ENCODE measurements at places on chromosomes 4 and X. TPM values are rescaled to one million over a fixed set of nuclear protein-coding genes. Genes with fewer than 3 reads are reported as not detected.

NPFFR2 gene
- 0.27 TPM for total RNA-seq

DCAF12L2 gene
- not detected for total RNA-seq

PRMT9 gene
- total RNA-seq, result 8.2 TPM

ITIH6 gene
- total RNA-seq, result not detected

H2BW2 gene
- total RNA-seq, result not detected

IQCM gene
- total RNA-seq, result not detected

AMOT gene
- total RNA-seq, result 0.16 TPM

SPANXB1 gene
- not detected for total RNA-seq

BTC gene
- not detected for total RNA-seq

GAGE1 gene
- total RNA-seq, result 608 TPM

DAPP1 gene
- total RNA-seq, result 2.2 TPM

MSANTD1 gene
- 0.09 TPM for total RNA-seq

GBA3 gene
- total RNA-seq, result 0.75 TPM

DNA sequence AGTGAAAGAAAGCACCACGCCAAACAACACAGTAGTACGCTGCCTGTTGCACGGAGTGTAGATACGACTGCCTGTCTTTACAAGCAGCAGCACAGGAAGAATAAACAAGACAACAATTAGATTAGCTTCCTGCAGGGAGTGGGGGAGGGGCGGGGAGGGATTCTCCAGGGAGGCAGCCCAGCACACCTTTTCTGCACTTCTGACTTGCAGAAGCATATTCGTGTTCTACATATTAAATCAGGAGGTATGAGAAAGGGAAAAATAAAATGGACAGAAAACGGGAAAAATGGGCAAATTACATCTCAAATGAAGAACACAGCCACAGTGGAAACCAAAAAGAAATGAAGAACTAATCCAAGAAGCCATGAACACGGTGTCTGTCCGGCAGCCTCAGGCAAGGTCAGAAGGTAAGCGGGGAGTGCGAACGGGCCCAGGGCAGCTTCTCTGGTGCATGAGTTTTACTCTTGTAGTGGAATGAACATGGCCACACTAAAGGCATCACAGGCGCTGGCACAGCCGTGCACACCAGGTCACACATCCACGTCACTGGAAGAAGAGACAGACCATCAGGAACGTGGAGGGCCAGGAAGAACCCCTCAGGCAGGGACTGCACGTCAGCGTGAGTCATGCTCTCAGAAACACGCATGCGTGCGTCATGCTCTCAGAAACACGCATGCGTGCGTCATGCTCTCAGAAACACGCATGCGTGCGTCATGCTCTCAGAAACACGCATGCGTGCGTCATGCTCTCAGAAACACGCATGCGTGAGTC, 20.1 kb upstream of the ADRA2C start:
- H3K4me3 ChIP-seq, result no peak overlapping the region
- peaks cover 12% of the 10 kb centered on the region for H3K27me3 ChIP-seq
- DNase-seq, result no peak
- no peak overlapping the region for H3K27ac ChIP-seq
- no peaks in the 10 kb centered on the region for H3K36me3 ChIP-seq
- H3K4me1 ChIP-seq, result no peaks in the 10 kb centered on the region

- H3K4me1 ChIP-seq, result no peaks in the 10 kb centered on the region
- H3K36me3 ChIP-seq, result no peaks in the 10 kb centered on the region
- no peak overlapping the region for H3K27ac ChIP-seq
Observed at GRCh38 chr4:160091631-160092030, 988.8 kb downstream of the RAPGEF2 start.

- DNase-seq, result no peak
Observed at GRCh38 chr4:147840838-147841738, 109.2 kb downstream of the ARHGAP10 start.

- H3K4me1 ChIP-seq, result no peaks in the 10 kb centered on the region
- H3K27ac ChIP-seq, result no peak overlapping the region
- no peaks in the 10 kb centered on the region for H3K27me3 ChIP-seq
- H3K4me3 ChIP-seq, result no peak overlapping the region
- H3K36me3 ChIP-seq, result no peaks in the 10 kb centered on the region
Observed at GRCh38 chr4:75327804-75328512, 186.2 kb downstream of the RCHY1 start.

GRCh38 chr4:4480685-4481398, 61.0 kb downstream of the STX18 start:
- no peak overlapping the region for H3K4me3 ChIP-seq
- H3K36me3 ChIP-seq, result no peaks in the 10 kb centered on the region
- H3K27me3 ChIP-seq, result no peaks in the 10 kb centered on the region
- H3K4me1 ChIP-seq, result no peaks in the 10 kb centered on the region
- H3K27ac ChIP-seq, result no peak overlapping the region

- no peak overlapping the region for H3K27ac ChIP-seq
- no peaks in the 10 kb centered on the region for H3K4me1 ChIP-seq
- H3K27me3 ChIP-seq, result no peaks in the 10 kb centered on the region
- no peak for DNase-seq
- no peak overlapping the region for H3K4me3 ChIP-seq
Observed at GRCh38 chrX:78619834-78620233, 39.3 kb downstream of the RTL3 start.

GRCh38 chr4:139243448-139244365, 36.3 kb downstream of the MGARP start:
- H3K4me3 ChIP-seq, result no peak overlapping the region
- H3K27ac ChIP-seq, result no peak overlapping the region
- no peaks in the 10 kb centered on the region for H3K36me3 ChIP-seq
- H3K4me1 ChIP-seq, result no peaks in the 10 kb centered on the region
- H3K27me3 ChIP-seq, result no peaks in the 10 kb centered on the region

GRCh38 chr4:136893573-136893972, 638.7 kb downstream of the PCDH18 start:
- DNase-seq, result no peak
- no peaks in the 10 kb centered on the region for H3K4me1 ChIP-seq
- no peak overlapping the region for H3K27ac ChIP-seq
- no peaks in the 10 kb centered on the region for H3K36me3 ChIP-seq
- no peak overlapping the region for H3K4me3 ChIP-seq

GRCh38 chr4:1218634-1219565, 30.0 kb downstream of the CTBP1 start:
- H3K27me3 ChIP-seq, result no peaks in the 10 kb centered on the region
- H3K27ac ChIP-seq, result no peak overlapping the region
- peaks cover 76% of the 10 kb centered on the region for H3K36me3 ChIP-seq
- no peak for DNase-seq
- H3K4me3 ChIP-seq, result no peak overlapping the region

DNA sequence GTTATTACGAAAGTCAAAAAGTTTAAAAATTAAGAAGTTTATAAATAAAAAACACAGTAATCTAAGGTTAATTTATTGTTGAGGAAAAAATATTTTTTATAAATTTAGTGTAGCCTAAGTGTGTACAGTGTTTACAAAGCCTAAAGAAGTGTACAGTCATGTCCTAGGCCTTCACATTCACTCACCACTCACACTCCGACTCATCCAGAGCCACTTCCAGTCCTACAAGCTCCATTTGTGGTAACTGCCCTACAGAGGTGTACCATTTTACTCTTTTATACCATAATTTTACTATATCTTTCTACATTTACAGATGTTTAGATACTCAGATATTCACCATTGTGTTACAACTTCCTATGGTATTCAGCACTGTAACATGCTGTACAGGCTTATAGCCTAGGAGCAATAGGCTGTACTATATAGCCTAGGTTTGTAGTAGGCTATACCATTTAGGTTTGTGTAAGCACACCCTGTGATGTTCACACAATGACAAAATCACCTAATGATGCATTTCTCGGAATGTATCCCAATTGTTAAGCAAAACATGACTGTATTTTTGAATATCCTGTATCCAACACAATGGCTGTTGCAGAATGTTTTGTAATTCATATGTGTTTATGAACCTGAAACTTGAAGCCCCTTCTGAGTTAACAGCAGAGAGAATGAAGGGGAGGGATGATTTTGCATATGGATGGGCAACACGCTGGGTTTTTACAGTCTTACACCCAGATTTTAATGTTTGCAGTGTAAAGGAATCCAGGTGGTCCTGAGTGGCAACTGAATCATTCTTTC, 3.1 kb downstream of the PPBP start:
- H3K27ac ChIP-seq, result no peak overlapping the region
- no peaks in the 10 kb centered on the region for H3K36me3 ChIP-seq
- H3K4me3 ChIP-seq, result no peak overlapping the region
- no peak for DNase-seq
- H3K27me3 ChIP-seq, result no peaks in the 10 kb centered on the region

GRCh38 chr4:152356428-152357034, 179.4 kb downstream of the FBXW7 start:
- no peaks in the 10 kb centered on the region for H3K36me3 ChIP-seq
- H3K27me3 ChIP-seq, result no peaks in the 10 kb centered on the region
- DNase-seq, result no peak

- no peaks in the 10 kb centered on the region for H3K27me3 ChIP-seq
- H3K36me3 ChIP-seq, result no peaks in the 10 kb centered on the region
- H3K4me1 ChIP-seq, result no peaks in the 10 kb centered on the region
- no peak overlapping the region for H3K27ac ChIP-seq
- DNase-seq, result no peak
Observed at GRCh38 chrX:100328351-100328750, 81.7 kb downstream of the PCDH19 start.

GRCh38 chr4:36854554-36854953, 390.0 kb upstream of the NWD2 start:
- no peak overlapping the region for H3K27ac ChIP-seq
- no peaks in the 10 kb centered on the region for H3K27me3 ChIP-seq
- H3K36me3 ChIP-seq, result no peaks in the 10 kb centered on the region
- DNase-seq, result no peak
- no peak overlapping the region for H3K4me3 ChIP-seq

- H3K27ac ChIP-seq, result no peak overlapping the region
- no peaks in the 10 kb centered on the region for H3K4me1 ChIP-seq
- no peak for DNase-seq
- H3K27me3 ChIP-seq, result no peaks in the 10 kb centered on the region
Observed at GRCh38 chrX:25295466-25295865, 279.7 kb upstream of the ARX start.

- H3K36me3 ChIP-seq, result no peaks in the 10 kb centered on the region
- no peak overlapping the region for H3K4me3 ChIP-seq
- 0 out of 2 replicates have a peak, but pooled peaks cover 3% of the 10 kb centered on the region for H3K27me3 ChIP-seq
- no peak overlapping the region for H3K27ac ChIP-seq
Observed at GRCh38 chr4:86876894-86877685, 15.1 kb downstream of the C4orf36 start.

- DNase-seq, result no peak
- H3K36me3 ChIP-seq, result peaks cover 8% of the 10 kb centered on the region
- no peak overlapping the region for H3K27ac ChIP-seq
- no peaks in the 10 kb centered on the region for H3K27me3 ChIP-seq
- H3K4me1 ChIP-seq, result no peaks in the 10 kb centered on the region
- H3K4me3 ChIP-seq, result no peak overlapping the region
Observed at GRCh38 chr4:98352396-98352795, 91.2 kb downstream of the RAP1GDS1 start.

GRCh38 chr4:4456816-4457578, 70.1 kb downstream of the NSG1 start:
- no peak for DNase-seq
- H3K36me3 ChIP-seq, result peaks cover 35% of the 10 kb centered on the region
- no peak overlapping the region for H3K27ac ChIP-seq
- H3K4me3 ChIP-seq, result no peak overlapping the region

DNA sequence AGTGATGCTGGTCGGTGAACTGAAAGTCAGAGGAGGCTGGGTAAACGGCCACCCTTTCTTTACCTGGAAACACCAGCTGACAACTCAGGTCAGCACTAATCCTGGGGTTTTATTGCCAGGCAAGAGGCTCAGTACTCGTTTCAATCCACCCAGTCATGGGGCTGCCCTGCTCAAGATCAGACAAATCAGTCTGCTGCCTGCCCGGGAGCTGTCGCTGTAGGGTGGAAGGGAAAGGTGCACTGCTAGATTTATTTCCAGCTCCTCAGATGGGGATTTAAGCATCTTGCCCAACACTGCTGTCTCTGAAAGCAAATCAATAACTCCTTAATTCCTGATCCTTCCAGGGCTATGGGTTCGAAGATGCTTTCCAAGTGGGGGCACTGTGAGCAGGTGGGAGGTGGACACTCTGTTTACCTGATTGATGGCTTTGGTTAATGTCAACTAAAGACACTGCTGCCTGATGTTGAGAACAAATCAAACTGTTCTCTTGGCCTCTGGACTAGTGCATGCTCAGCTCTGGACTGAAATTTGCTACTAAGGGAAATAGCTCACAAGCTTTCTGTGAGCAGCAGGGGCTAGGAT, 59.3 kb downstream of the PHKA2 start:
- H3K36me3 ChIP-seq, result peaks cover 33% of the 10 kb centered on the region
- H3K4me1 ChIP-seq, result no peaks in the 10 kb centered on the region
- no peaks in the 10 kb centered on the region for H3K27me3 ChIP-seq
- H3K27ac ChIP-seq, result no peak overlapping the region
- no peak overlapping the region for H3K4me3 ChIP-seq
- DNase-seq, result no peak

GRCh38 chr4:177131736-177132135, 177.9 kb upstream of the NEIL3 start:
- H3K4me3 ChIP-seq, result no peak overlapping the region
- DNase-seq, result no peak
- H3K4me1 ChIP-seq, result no peaks in the 10 kb centered on the region
- H3K27ac ChIP-seq, result no peak overlapping the region

DNA sequence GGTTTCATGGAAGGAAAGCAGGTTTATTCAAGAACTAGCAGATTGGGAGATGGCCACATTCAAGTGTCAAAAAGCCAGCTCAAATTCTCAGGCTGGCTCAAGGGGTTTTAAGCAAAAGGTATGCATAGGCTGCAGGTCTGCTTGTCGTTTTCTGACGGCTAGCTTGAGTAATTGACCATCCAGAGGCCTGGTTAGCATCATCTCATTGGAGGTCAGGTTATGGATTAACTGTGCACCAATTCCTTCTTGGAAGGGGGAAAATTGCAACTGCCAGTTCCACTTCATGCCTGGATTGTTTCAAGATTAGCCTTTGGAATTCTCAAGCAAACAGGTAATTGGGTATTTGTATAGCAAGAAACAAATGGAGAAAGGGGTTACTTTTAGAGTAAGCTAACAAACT, 62.1 kb downstream of the FUNDC1 start:
- H3K27me3 ChIP-seq, result no peaks in the 10 kb centered on the region
- H3K27ac ChIP-seq, result no peak overlapping the region
- no peaks in the 10 kb centered on the region for H3K36me3 ChIP-seq
- H3K4me1 ChIP-seq, result peaks cover 5% of the 10 kb centered on the region

- DNase-seq, result no peak
- H3K36me3 ChIP-seq, result no peaks in the 10 kb centered on the region
- no peak overlapping the region for H3K4me3 ChIP-seq
Observed at GRCh38 chr4:82128355-82128754, 245.4 kb downstream of the HNRNPD start.

- H3K27me3 ChIP-seq, result no peaks in the 10 kb centered on the region
- no peaks in the 10 kb centered on the region for H3K4me1 ChIP-seq
- H3K4me3 ChIP-seq, result no peak overlapping the region
- H3K27ac ChIP-seq, result no peak overlapping the region
Observed at GRCh38 chr4:120291541-120291940, 224.9 kb upstream of the MAD2L1 start.

DNA sequence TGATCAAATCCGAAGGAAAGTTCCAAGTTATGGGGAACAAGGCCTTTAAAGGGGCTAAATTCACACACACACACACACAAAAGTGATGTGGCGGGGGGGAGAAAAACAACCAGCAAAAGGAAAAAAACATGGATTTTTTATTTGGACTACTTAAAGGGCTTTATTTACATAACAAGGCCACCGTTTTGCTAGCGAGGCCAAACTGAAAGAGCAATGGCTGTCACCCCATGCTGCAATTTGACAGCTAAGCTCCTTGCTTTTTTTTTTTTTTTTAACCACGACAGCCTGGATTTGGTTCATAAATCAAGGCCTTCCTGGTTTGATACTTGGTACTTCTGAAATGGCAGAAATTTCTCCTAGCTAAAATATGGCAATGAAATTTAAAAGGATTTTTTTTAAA, 99.6 kb upstream of the PTCHD1 start:
- H3K4me3 ChIP-seq, result no peak overlapping the region
- no peaks in the 10 kb centered on the region for H3K36me3 ChIP-seq
- H3K27ac ChIP-seq, result no peak overlapping the region
- no peaks in the 10 kb centered on the region for H3K4me1 ChIP-seq
- H3K27me3 ChIP-seq, result no peaks in the 10 kb centered on the region

Data from K562 (cell line).